ENCODE measurements at places on chromosomes 6 and 20.

DNA sequence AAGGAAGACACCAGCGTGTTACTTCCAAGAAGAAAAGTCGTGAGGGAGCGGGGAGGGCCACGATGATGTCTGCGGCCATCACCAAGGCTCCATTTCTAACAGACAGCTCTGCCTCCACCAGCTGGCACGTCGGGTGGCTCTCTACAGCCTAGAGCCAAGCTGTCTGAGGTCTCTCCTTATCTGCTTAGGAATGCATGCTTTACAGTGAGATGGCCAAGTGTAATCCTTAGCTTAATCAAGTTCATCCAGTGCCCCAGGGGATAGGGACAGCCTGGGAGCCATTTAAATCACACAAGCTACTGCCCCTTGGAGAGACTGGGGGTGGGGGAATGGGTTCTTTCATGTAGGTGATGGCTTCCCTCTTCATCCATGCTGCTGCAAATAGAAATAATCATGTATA, 213.8 kb upstream of the CST7 start:
- no peak for DNase-seq

DNA sequence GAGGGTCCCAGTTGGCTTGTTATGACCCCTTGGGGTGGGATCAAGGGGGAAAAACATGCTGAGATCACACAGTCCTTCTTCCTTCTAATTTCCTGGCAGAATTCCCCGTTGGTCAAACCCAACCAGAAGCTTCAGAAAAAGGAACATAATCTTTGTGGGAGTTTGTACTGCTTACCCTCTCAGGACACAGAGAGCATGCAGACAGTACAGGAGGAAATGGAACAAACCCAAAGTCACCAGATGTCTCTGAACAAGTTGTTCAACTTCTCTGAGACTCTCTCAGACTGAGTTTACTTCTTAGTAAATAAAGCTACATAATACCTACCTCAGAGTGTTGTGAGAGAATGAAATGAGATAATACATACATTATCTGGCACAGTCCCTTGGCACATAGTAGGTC, 181.1 kb upstream of the TSHZ2 start:
- DNase-seq, result no peak

DNA sequence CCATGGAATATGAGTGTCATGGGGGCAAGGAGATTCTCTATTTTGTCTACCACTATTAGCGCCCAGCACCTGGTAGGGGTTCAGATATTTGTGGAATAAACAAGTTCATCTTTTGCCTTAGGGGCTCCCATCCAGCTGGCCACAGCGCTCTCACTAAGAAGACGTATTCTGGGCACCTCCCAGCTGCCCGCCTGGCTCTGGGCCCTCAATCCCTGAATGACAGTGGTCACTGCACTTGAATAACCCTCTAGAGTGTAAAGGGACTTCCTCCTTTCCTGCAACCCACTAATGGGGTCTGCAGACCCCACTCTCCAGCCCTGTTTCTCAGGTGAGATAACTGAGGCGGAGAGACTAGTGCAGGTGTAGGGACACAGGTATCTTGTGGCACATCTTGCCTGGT, 36.2 kb downstream of the SNX5 start:
- DNase-seq, result no peak

- DNase-seq, result no peak
These were observed 386.8 kb upstream of the JAG1 start for GRCh38 chr20:11060423-11061185.

- DNase-seq, result no peak
These were observed 7.3 kb downstream of the AIG1 start for GRCh38 chr6:143068001-143068400.

GRCh38 chr6:132719736-132720448, 6.0 kb upstream of the VNN1 start:
- DNase-seq, result no peak

Measured in activated T-cell treated with anti-CD3 and anti-CD28 coated beads for 24 hours (primary cell).